ENCODE measurements at places on chromosomes 2 and 18.

DNA sequence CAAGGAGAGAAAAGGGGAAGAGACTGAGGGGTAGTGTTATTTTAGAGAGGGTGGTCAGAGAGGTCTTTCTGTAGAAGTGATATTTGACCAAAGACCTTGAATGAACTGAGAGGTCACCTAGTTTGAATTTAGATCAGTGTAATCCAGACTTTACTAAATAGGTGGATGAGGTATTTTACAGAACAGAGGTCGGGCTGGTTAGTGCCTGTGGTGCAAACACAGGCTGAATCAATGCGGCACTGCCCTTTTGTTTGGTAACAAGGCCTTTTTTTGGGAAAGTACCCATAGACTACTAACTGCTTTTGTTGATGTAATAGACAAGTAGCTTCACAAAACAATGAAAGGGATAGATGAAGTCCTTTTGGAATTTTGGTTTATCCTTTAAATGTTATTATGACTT lies 15.9 kb downstream of the RAPGEF4 start:
- no peak for DNase-seq

- peak; percentile 77 for DNase-seq
Measured at GRCh38 chr2:84959095-84959565, 11.8 kb upstream of the KCMF1 start.

GRCh38 chr18:12074736-12075135 lies 18.9 kb upstream of the ANKRD62 start:
- no peak for DNase-seq

DNA sequence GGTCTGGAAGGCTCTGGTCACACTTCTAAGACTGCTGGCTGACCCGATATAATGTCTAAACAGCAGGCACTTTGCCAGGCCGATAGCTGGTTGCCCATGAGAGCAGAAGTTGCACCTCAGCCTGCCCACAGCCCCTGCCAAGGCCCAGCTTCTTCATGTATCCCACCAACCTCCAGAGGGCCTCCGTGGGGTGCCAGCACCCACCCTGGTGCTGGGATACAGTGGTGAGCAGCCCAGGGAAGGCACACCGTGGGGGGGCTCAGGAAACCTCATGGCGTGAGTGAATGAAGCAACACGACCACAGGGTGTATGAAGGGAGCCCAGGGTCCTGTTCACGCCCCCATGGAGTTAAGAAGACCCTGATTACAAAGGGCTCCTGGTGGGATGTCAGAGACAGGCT lies 16.2 kb upstream of the GLI2 start:
- no peak for DNase-seq

- DNase-seq: no peak
Measured at GRCh38 chr2:173412628-173413027, 58.0 kb downstream of the CDCA7 start.

GRCh38 chr2:2926009-2926857 lies 451.4 kb downstream of the EIPR1 start:
- no peak for DNase-seq

DNA sequence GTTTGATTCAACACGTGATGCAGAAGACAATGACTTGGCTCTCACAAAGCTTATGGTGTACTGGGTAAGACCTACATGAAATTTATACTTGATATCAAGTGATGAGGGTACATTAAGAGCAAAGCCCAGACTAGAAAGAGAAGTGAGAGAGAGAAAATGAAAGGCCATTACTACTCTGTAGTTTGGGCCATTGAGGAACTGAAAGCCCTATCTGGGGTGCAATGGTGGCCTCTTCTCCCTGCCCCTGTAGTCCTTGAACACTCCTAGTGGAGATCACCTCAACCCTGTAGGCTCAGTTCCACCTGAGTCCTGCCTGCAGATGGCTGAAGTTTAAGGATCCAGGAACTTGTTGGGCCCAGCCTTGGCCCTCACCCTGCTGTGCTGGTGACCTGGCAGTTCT lies 569.8 kb upstream of the MEX3C start:
- no peak for DNase-seq

DNA sequence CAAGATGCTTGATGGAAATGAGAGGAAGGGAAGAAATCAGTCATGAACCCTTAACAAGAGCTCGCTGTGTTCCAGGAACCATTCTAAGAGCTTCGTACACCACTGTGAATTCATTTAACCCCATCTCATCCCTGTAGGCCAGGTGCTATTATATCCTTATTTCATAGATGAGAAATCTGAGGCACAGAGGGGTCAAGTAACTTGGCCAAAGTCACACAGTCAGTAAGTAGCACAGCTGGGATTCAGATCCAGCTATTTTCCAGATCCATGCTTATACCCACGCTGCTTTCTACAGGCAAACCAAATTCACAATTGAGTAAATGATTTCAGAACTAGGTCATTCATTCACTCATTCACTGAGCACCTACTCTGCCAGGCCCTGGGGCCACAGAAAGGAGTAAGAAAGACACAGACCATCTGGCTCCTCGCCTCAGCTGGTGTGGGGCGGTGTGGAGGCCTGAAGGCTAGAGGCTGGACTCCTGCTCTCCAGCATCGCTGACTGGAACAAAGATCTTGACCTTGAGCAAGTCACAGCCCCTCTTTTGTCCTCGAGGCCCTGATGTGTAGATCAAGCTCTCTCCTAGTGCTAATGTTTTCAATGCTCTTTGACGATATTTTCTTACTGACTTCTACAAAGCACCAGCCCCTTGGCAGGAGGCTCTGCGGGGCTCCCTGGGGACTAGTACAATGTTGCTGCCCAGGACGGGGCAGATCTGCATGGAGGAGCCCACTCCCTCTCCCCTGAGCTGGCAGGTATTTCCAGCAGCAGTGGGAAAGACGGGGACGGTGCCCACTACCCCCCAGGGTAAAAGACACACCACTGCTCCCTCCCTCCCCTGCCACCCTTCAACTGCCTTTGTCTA lies 26.5 kb downstream of the STEAP3 start:
- DNase-seq: no peak

GRCh38 chr2:75453384-75454240 lies 107.1 kb downstream of the EVA1A start:
- no peak for DNase-seq

GRCh38 chr2:219698748-219699439 lies 71.5 kb downstream of the SLC4A3 start:
- DNase-seq: no peak

- DNase-seq: no peak
Measured at GRCh38 chr2:120832296-120833070, 96.8 kb downstream of the GLI2 start.

- no peak for DNase-seq
Measured at GRCh38 chr2:152827944-152828343, 109.5 kb downstream of the ARL6IP6 start.

GRCh38 chr2:43846140-43846793 lies 7.5 kb downstream of the ABCG8 start:
- no peak for DNase-seq

GRCh38 chr18:54140641-54141040 lies 83.8 kb downstream of the MBD2 start:
- DNase-seq: peak; percentile 76
